Ammon's horn (tissue), 1 donor: ENCODE measurements at places on chromosomes 3 and 15.

- DNase-seq: no peak
Measured at GRCh38 chr3:58241306-58242044, 3.9 kb downstream of the ABHD6 start.

DNA sequence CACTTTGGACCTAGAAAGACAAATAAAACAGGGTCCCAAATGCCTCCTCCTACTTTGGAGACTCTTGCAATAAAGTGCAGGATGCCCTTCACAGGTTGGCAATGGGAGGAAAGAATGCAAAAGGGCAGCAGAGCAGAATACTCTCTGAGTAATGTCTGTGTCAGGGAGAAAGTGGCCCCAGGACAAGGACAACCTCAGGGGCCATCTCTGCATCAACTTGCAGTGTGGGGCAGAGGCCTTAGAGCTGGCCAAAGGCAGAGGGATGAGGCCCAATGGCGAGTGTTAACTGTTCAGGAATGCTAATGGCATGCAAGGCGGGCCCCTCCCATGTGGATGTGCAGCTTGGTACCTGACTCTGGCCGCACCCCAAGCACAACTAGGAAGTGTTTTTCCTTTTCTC, 8.4 kb downstream of the UPK1B start:
- no peak for DNase-seq

- DNase-seq: no peak
Measured at GRCh38 chr3:194369522-194370279, at the start of gene LRRC15. LRRC15 (minus strand) TSS chr3:194369743; CDS start chr3:194361043, 8,700 bp downstream.

DNA sequence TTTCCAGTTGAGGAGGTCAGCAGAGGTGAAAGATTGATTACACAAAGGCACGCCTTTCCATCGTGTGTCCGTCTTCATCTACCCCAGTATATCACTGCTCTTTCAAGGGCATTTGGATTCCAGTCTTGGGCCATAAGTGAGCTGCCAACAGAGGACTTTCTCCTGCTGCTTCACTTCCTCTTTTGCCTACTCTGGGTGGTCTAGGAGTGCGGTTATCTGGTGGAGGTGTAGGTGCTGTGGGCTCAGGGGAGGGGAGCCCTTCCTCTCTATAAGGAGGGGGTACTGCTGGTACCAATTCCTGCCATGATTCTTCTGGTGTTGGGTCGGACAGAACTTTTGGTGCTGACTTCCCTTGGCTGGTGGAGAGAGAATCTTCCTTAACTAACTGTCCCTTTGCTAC, 83.1 kb upstream of the VEPH1 start:
- DNase-seq: no peak

DNA sequence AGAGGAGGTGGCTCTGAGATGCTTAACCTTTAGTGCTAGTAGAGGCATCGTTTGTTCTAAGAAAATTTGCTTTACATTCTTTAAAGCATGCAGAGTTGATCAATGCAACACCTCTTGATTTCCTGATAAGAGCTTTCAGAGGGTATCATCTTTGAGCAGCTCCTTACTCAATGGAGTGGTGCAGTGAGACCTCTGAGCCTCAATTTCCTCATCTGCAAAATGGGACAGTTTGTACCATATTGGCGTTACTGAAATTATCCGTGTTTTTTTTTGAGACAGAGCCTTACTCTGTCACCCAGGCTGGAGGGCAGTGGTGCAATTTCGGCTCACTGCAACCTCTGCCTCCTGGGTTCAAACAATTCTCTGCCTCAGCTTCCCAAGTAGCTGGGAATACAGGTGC, 1.6 kb upstream of the TMEM42 start:
- no peak for DNase-seq

DNA sequence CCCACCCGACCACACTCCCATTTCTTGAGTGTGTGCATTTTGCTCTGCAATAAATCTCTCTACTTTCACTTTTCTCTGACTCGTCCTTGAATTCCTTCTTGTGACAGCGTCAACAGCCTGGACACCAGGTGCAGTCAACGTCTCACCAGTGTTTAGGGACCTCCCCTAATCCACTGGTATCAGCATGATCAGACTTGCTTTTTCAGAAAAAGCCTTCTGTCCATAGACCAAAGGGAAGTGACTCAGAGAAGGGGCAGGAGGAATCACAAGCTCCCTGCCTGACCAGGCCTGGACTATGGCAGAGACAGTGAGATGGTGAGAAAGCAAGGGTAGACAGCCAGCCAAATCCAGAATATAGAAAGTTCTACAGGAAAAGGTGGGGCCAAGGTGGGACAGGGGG, 15.5 kb downstream of the CCR5 start:
- peak; percentile 51 for DNase-seq

GRCh38 chr3:151900460-151900859, 27.0 kb downstream of the SUCNR1 start:
- no peak for DNase-seq

DNA sequence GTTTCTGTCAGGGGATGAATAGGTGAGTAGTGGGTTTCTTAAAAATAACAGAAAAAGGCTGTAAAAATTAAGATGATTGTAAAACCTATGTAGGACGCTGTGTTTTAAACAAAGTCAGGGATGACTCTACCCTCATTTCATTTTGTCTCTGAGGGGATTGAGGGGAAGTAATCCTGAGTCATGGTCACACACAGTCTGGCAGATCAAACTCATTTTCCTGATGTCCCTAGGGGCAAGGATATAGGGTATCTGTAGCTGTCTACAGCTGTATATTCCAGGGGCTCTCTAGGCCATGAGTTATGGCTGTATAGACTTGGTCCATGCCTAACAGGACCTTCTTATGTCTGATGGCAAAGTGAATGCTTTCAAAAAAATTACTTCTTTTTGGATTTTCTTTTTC, 421.1 kb downstream of the PDCD6IP start:
- DNase-seq: no peak
